ENCODE measurements at places on chromosomes 2 and 18. TPM values are rescaled to one million over a fixed set of nuclear protein-coding genes. Genes with fewer than 3 reads are reported as not detected.

Gene EGR4
- total RNA-seq: 0.33 TPM

Gene SLC4A5
- total RNA-seq: 0.47 TPM

Gene SRD5A2
- total RNA-seq: 0.06 TPM

Gene SCG2
- total RNA-seq: 0.98 TPM

Gene SS18
- 48.9 TPM for total RNA-seq

Gene THUMPD2
- total RNA-seq: 14.5 TPM

Gene TP53I3
- 269 TPM for total RNA-seq

Gene GRB14
- total RNA-seq: 5.0 TPM

Gene TMEFF2
- total RNA-seq: 0.40 TPM

Gene ACTR3
- 237 TPM for total RNA-seq

Gene PARD3B
- total RNA-seq: 0.94 TPM

Gene CTIF
- 15.1 TPM for total RNA-seq

Gene LINC00305
- not detected for total RNA-seq

Gene GAL3ST2
- 0.25 TPM for total RNA-seq

Gene C18orf54
- total RNA-seq: 2.8 TPM

Gene EVX2
- total RNA-seq: not detected

Gene APLF
- 0.66 TPM for total RNA-seq

Gene CHST9
- not detected for total RNA-seq

Gene ADGRF3
- total RNA-seq: 0.29 TPM

Gene TMEM169
- 0.38 TPM for total RNA-seq

Gene CYS1
- total RNA-seq: 1.5 TPM

Gene UGT1A5
- total RNA-seq: 0.13 TPM

Gene COLEC12
- 0.06 TPM for total RNA-seq

Gene HOXD13
- 0.15 TPM for total RNA-seq

Gene BMP10
- total RNA-seq: not detected

Gene DHRS9
- 4.4 TPM for total RNA-seq

Gene SLC16A14
- 0.82 TPM for total RNA-seq

Gene MYL12B
- total RNA-seq: 394 TPM

Gene SERPINB12
- total RNA-seq: not detected

Gene MOGAT1
- not detected for total RNA-seq

Gene STRN
- 10.9 TPM for total RNA-seq

Gene SERPINB10
- not detected for total RNA-seq

Gene UGT1A4
- 0.07 TPM for total RNA-seq

Gene RNF125
- total RNA-seq: 0.23 TPM

Gene FAM161A
- total RNA-seq: 8.4 TPM

Measured in A549 treated with Hydrocortisone at 1 μM for 4 hours (cell line).